Eye (tissue), 1 donor: ENCODE measurements at places on chromosomes 3 and 15.

DNA sequence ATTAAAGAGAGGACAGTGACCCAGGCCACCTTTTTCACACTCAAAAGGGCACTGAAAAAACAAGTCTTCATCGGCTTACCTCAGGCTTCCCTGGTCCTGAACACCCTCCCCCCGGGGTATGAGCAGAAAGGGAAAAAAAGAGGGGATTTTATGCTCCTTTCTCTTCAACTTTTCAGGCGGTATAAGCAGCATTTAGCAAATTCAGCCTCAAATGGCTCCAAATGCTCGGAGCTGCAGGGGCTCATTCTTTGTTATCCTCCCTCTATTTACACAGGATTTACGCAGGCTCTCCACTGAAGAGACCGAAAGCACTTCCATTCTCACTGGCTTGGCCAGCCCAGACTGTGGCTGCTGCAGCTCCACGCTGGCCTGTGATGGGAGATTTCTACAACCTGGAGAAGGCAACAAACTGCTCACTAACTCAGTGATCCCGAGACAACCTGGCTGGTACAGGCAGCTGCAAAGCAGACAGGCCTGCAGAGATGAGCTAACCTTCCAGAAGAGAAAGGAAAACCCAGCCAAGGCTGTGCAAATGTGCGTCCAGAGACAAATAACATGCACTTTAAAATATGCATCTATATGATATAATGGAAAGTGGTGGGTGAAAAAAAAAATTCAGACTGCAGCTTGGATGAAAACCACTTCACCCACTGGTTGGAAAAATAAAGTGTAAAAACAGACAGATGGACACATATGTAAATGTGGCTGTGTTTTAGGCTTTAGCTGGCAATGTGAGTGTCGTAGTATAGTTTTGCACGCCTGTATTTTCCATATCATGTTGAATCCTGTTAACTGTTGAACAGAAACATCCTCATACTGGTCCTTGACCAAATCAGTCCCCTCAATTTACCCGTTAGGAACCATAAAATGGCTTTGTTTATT is 54.2 kb downstream of the MEIS2 start:
- peak; percentile 71 for DNase-seq

GRCh38 chr15:95793231-95793630 is 537.3 kb upstream of the NR2F2 start:
- DNase-seq: no peak

DNA sequence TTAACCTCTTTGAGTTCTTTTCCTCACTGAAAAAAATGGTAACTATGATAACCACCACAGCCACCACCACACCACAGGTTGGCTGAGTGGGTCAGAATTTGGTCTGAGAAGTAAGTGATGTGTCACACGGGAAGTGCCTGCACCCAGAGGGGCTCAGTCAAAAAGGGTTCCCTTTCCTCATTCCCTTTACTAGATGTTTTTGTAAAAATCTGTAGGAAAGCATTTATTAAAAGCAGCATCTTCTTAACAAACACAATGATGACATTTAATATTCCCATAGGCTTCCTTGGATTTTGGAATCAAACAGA is 23.2 kb downstream of the CFAP92 start:
- DNase-seq: no peak

DNA sequence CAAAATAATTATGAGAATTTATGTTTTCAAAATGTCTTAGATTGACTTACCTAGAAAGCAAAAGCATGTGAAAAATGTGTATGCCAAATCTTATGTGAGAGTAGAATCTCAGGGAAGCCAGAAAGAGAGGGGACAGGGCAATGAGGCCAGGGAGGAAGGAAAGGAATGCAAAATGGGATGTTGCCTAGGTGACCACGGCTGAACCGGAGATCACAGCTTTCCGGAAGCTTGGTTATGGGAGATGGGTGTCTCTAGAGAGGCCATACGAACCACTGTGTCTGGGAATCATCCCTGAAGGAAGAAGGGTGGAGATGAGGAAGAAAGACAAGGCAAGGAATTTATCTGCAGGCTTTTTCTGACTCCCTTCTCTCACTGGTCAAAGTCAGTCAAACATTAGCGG is 76.0 kb downstream of the SUCLG2 start:
- DNase-seq: peak; percentile 62

DNA sequence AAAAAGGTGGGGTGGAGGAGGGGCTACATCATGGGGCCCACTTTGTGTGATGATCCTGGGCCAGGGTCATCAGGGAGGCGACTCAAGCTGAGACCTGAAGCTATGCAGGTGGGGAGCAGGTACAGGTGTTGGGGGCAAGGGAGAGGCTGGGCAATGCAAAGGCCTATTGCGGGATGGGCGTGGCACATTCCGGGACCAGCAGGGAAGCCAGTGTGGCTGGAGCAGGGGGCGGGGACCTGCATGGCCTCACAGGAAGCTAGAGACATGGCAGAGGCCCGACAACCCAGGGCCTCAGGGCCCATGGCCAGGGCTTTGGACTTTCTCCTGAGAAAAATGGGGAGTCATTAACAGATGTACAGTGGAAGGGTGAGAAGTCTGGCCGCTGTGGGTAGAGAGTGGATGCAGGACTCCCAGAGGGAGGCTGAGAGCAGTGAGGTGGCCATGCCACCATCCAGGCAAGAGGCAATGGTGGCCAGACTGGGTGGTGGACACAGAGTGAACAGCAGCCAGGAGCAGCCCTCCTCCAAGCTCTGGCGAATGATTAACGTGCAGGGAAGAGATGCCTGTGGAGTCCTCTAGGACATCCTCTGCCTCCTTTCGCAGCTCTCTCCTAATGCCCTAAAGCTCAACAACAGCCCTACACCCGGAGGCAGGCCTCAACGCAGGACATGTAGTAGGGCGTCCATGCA is 122.6 kb upstream of the ATP2B2 start:
- no peak for DNase-seq

GRCh38 chr3:197847866-197848401 is 56.9 kb downstream of the LRCH3 start:
- DNase-seq: no peak

GRCh38 chr15:63260791-63261190 is 16.6 kb upstream of the APH1B start:
- no peak for DNase-seq

DNA sequence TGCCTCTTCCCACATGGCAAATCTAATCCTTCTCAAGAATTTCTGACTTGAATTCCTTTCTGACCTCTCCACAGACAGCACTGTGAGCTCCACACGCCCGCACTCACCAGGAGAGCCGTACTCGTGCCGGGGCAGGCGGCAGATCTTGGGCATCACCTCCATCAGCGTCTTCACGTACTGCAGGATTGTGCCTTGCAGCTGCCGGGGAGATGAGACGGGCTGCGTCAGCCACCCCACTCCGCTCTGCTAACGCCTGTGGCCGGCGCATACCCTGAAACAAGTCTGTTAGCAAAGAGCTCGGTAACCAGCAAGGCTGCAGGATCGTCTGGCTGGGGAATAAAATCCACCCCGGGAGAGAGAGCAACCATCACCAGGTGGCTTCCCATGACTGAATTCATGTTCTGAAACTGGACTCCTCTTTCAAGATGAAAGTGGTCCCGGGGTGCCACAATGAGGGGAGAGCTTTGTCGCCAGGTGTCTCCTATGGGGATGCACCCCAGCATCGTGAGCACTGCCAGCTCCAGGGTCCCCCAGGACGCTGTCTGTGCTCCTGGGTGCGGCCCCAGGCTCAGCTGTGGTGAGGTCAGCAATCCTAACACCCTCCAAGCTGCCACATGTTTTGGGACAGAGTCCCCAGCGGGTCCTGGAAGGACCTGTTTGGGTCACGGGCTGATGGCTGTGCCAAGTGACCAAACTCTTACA is 43.4 kb downstream of the NIPA2 start:
- no peak for DNase-seq

- DNase-seq: no peak
Measured at GRCh38 chr15:58639002-58639756, 110.3 kb downstream of the ADAM10 start.

- DNase-seq: peak; percentile 47
Measured at GRCh38 chr3:46889381-46890110, 12.0 kb downstream of the PTH1R start.

DNA sequence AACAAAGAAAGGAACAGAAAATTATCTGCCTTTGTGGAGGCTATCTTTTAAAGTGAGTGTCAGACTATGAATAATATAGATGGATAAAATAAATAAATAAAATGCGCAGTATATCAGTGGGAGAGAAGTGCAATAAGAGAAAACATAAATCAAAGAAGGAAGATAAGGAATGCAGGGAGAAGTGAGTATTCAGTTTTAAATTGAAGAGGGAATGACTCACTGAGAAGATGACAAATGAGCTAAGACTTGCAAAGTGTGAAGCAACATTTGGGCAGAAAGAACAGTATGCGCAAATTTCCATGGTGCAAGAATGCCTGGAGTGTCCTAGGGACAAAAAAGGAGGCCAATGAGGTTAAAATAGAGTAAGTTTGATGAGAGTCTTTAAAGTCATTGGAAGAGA is 1300.1 kb upstream of the ALCAM start:
- DNase-seq: no peak

DNA sequence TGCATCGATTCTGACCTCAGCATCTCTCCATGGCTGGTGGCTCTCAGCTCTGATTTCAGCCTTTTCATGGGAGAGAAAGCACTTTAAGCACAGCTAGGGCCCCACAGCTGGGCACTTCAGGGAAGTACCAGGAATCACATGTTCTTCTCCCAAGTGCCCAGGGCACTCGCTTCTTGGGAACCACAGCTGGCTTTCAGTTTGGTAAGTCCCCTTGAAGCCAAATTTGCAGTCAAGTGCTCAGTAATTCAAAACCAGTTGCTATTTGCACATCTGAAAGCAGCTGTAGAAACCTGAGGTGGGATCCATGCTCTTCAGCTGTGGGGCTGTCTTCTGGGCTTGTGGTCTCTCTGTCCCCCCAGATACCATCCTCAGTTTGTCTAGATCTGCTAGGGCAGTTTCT is 12.8 kb downstream of the GABRA5 start:
- DNase-seq: peak; percentile 51

- DNase-seq: no peak
Measured at GRCh38 chr15:42858999-42859789, 61.4 kb downstream of the TTBK2 start.
